Mesothelial cell of epicardium (in vitro differentiated cells): ENCODE measurements at places on chromosomes 5 and 9. TPM values are rescaled to one million over a fixed set of nuclear protein-coding genes. Genes with fewer than 3 reads are reported as not detected.

- peaks cover 3% of the 10 kb centered on the region for H3K4me1 ChIP-seq
- H3K27me3 ChIP-seq: peaks cover 2% of the 10 kb centered on the region
- peak overlapping the region; percentile 74 for H3K27ac ChIP-seq
- DNase-seq: no peak
These were observed 394.2 kb downstream of the AGTPBP1 start for GRCh38 chr9:85347541-85347940.

MCC gene
- 32.4 to 33.9 TPM (median 33.2 TPM) in 3 replicates for total RNA-seq

ESM1 gene
- total RNA-seq: 0.23 to 0.40 TPM in 2 of 3 replicates, not detected in the other

- H3K4me3 ChIP-seq: no peak overlapping the region
- DNase-seq: no peak
- peaks cover 22% of the 10 kb centered on the region for H3K4me1 ChIP-seq
- H3K27ac ChIP-seq: no peak overlapping the region
- no peaks in the 10 kb centered on the region for H3K36me3 ChIP-seq
These were observed 33.4 kb downstream of the ARHGAP26 start for GRCh38 chr5:142803428-142804125.

GRCh38 chr9:122206118-122207046, 22.4 kb downstream of the LHX6 start:
- no peaks in the 10 kb centered on the region for H3K36me3 ChIP-seq
- H3K4me1 ChIP-seq: no peaks in the 10 kb centered on the region
- H3K4me3 ChIP-seq: no peak overlapping the region
- DNase-seq: no peak
- no peak overlapping the region for H3K27ac ChIP-seq
- peaks cover 71% of the 10 kb centered on the region for H3K27me3 ChIP-seq
